ENCODE measurements at places on chromosomes 3 and 15.

DNA sequence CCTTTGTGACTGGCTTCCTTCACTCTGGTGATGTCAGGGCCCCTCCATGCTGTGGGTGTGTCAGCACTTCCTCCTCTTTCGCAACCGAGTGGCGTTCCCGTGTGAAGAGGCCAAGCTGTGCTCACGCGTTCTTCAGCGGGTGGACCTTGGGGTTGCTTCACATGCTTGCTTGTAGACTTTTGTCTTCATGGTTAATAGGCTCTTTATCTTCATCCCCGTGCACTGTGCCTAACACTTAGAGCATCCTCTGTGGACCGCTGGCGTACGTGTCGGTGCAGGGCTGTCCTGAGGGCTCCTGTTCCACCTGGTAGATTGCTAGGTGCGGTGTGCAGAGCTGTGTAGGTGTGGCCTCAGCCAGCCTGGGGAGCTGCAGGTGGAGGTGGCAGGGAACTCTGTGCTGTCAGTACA lies 182.3 kb downstream of the OR4M2 start:
- DNase-seq, result no peak

DNA sequence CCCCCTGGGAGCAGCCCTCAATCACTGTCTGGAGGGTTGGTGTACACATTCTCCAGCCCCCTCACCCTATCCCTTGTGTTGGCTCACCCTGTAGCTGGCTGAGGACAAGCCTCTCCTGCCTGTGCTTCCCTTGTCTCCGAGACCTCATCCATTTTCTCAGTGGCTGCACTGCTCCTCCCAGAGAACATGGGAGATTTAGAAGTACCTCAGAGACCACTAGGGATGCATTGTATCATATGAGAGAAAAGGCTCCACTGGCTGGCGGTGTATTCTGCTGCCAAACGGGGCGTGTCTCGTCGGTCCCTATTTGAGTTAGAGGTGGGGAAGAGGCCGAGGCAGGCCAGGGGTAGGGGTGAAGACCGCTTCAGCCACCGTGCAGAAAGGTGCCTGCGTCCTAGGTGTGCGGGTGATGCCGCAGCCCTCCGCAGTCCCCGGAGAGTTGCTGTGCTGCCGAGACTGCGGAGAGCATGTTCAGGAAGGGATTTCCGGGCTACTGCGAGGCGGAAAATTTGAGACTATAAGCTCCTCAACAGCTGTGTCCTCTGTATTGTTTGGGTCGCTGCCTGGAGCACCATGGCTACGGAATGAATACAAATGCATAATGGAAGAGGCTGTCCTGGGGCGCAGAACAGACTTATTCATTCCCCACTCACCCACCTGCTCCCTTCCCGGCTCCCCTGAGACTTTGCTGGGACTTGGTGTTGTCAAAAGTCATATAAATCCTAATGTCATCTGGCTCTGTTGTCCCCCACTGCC lies 43.8 kb downstream of the SPSB4 start:
- no peak for DNase-seq

- DNase-seq, result no peak
These were observed 171.5 kb downstream of the TCF12 start for GRCh38 chr15:57089815-57090495.

GRCh38 chr3:27673701-27674100 lies 48.4 kb downstream of the EOMES start:
- no peak for DNase-seq

DNA sequence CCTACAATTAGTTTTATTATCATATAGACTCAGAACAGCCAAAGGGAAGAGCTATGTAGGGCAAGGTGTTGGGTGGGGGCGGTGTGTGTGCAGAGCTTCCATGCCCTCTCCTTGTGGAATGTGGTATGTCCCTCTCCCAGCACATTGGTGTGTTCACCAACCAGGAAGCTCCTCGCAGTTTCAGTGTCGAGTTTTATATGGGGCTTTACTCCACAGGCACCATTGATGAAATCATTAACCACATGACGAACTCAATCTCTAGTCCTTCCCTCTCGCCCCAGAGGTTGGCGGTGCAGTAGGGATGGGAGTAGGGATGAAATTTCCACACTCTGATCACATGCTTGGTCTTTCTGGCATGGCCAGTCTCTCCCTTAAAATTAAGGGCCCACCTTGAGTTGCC lies 13.6 kb upstream of the SRP14 start:
- DNase-seq, result no peak
